Putamen (tissue), 1 donor: ENCODE measurements at places on chromosomes 4 and X.

DNA sequence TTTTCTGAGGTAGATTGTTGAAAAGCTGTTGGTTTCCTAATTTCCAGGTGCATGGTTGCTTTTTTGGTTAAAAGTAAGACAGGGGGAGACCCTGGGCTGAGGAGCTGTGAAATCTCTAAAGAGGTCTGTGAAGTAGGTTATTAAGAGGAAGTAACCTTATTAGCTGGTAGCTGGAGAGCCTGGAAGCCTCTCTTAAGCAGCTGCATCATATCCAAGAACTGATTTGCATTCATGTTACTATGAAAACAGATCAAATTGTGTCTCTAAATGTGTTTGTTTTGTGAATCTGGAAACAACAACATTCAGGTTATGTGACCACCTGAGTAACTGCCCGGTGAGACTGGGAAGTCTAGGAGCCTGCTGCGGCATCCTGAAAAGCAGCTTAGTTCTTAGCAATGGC, 54.1 kb downstream of the ARHGAP10 start:
- DNase-seq, result no peak

- DNase-seq, result no peak
Observed at GRCh38 chr4:88962396-88962795, 94.6 kb downstream of the FAM13A start.

- DNase-seq, result no peak
Observed at GRCh38 chr4:20506827-20507226, 193.4 kb upstream of the PACRGL start.

- DNase-seq, result no peak
Observed at GRCh38 chrX:119087121-119087520, 14.3 kb downstream of the CT47C1 start.

DNA sequence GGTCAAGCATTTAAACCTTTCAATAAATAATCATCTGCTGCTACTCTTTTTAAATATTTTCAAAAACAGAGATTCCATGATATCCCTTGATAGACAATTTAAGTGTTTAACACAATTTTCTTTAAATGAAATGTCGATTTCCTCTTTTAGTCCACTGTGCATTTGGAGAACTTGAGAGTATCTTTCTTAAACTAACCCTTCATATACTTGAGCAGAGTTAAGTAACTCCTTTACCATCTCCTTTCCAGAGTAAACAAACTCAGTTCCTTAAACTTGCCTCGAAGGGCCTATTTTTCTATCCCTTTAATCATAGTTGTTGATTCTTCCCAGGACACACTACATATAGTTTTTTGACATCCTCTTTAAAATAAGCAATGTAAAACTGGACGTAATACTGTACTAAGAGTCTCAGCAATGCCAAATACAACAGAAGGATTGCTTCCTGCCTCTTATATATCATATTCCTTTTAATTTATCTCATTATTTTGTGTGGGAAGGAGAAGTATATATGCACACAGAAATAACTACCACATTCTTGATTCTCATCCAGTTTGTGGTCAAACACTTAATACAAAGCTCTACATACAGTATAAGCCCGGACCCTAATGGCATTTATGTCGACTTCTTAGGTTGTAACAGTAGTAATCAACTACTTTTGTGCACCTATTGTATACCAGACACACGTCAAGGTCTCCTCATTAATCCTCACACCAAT, 22.8 kb downstream of the RAB28 start:
- DNase-seq, result no peak

- DNase-seq, result no peak
Observed at GRCh38 chr4:180636696-180637404, 1606.4 kb upstream of the TENM3 start.

GRCh38 chrX:720825-721224, 90.2 kb downstream of the SHOX start:
- DNase-seq, result no peak

GRCh38 chr4:4914059-4914820, 54.8 kb downstream of the MSX1 start:
- no peak for DNase-seq

DNA sequence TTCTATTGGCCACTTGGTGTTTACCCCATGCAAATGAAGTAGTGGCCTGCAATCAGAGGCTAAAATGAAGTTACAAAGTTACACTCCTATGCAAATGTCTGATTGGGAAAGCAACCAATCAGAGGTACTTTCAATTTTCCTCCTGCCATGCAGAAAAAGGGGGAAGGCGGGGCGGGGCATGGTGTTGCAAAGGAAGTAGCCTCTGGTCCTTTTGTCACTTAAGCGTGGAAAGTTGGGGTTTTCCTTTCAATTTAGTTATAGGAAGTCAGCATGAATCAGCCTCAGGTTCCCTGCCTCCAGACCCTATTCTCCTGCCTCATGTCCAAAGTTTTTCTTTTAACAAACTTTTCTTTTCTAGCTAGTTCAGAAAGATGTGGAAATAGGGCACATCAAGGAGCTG, 69.3 kb downstream of the GPC4 start:
- no peak for DNase-seq

DNA sequence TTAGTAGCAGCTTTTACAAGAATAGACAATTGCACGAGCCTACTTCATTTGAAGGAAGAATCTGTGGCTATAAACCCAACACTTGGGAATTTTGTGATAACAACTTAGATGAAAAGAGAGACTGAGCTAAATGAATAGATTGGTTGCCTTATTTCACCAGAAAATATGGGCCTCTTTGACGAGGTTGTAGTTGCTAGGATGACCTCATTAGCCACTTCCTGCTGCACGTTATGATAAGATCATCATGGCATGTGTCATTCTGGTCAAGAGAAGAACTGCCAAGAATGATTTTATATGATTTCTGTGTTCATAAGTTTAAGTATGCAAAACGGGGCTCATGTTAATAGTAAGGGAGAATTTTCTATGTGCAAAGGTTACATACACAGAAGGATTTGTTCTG, 321.9 kb upstream of the GIMD1 start:
- no peak for DNase-seq

DNA sequence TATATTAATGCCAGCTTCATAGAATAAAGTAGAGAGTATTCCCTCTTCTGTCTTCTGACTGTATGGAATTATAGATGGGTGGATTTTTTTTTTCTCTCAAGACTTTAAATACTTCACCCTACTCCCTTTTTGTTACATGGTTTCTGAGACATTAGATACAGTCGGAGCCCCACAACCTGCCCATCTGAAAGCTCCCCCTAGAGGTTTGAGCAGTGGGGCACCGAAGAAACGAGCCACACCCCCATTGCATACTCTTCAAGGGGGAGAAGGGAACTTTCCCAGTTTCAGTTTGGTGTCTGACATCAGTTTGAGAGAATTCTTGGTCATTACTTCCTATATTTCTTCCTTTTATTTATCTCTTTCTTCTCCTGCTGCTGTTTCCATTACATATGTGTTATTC, 437.6 kb upstream of the AGA start:
- DNase-seq, result no peak

GRCh38 chr4:15402146-15402545, 25.7 kb upstream of the C1QTNF7 start:
- DNase-seq, result no peak

DNA sequence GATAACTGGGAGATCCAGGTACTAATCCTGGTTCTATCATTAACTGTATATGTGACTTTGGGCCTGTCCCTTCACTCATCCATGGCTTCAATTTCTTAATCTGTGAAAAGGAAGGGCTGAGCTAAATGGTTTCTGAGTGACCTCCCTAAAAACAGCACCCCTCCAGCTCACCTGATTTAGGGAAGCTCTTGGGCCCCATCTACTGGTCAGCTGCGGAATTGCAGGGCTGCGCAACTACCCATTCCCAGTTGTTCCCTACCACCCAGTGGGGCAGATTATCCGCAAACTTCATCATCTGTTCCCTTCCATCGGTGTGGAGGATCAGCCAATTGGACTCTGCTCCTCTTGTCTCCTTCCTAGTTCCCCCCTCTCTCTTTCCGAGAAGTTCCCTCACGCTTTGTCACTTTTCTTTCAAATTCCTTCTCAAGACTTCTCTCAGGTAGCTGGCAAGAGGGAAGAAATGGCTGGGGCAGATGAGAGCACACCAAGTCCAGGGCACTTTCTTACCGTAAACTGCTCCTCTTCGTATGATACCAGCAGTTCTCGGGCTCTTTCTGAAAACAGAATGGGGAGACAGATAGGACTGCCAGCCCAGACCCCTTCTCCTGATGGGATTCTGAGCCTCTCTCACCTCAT, 5.8 kb downstream of the LAS1L start:
- no peak for DNase-seq

GRCh38 chr4:139768896-139769295, 103.3 kb downstream of the MGST2 start:
- no peak for DNase-seq

DNA sequence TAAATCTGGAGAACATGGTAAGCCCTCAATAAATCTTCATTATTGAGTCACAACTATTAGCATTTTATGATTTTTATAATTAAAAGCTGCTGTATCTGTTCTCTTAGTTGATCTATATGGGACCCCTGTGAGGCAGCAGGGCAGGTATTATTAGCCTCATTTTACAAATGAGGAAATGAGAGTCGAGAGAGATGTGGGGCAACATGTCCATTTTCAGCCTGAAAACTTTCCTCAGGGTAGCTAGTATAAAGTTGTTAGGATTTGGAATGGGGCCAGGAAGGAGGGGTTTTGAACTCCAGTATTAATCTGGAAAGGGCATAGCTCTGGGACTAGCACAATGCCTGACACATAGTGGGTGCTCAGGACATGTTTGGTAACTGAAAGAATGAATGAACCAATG, 191.7 kb upstream of the GPC4 start:
- no peak for DNase-seq
